ENCODE measurements at places on chromosomes 7 and 10.

GRCh38 chr10:110919971-110920881, 822 bp downstream of the SHOC2 start:
- peak; percentile 43 for DNase-seq

- no peak for DNase-seq
These were observed 991.5 kb downstream of the NRG3 start for GRCh38 chr10:82866424-82867020.

GRCh38 chr7:148180075-148180474, 410.5 kb upstream of the C7orf33 start:
- no peak for DNase-seq

DNA sequence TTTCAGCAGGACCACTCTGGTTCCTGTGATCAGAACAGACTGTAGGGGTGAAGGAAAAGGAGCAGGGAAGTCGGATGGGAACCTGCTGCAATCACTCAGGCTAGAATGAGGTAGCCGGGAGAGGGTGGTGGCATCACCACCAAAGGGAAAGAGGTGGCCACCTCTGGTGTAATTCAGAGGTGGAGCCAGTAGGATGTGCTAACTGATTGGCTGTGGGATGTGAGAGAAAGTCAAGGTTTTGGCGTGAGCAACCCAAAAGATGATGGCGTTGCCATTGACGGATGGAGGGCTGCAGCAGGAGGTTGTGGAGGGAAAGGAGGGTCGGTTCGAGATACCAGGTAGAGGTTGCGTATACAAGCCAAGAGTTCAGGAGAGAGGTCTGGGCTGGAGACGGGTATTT, 7.4 kb upstream of the VSIR start:
- no peak for DNase-seq

GRCh38 chr10:5811387-5811821, 1.8 kb downstream of the GDI2 start:
- DNase-seq: no peak

GRCh38 chr7:94949532-94949931, 42.1 kb downstream of the PPP1R9A start:
- no peak for DNase-seq

- no peak for DNase-seq
These were observed 78.5 kb upstream of the PPIF start for GRCh38 chr10:79268742-79269141.

Data from NCI-H345 (cell line).